Panc1 (cell line): ENCODE measurements at places on chromosomes 1 and 21. TPM values are rescaled to one million over a fixed set of nuclear protein-coding genes. Genes with fewer than 3 reads are reported as not detected.

The ITLN2 gene
- total RNA-seq = not detected

GRCh38 chr1:18032172-18032859 is 75.3 kb upstream of the IGSF21 start:
- no peak for DNase-seq

The KPRP gene
- not detected for total RNA-seq

The LEFTY1 gene
- total RNA-seq = not detected

The AMY2A gene
- total RNA-seq = 0.28 TPM

The LENEP gene
- 0.67 TPM for total RNA-seq

The TMCO4 gene
- 13.2 TPM for total RNA-seq
